Omental fat pad (tissue), 4 donors: ENCODE measurements at places on chromosomes 5 and 9.

GRCh38 chr5:109256486-109256885 is 153.3 kb downstream of the PJA2 start:
- DNase-seq: no peak

- DNase-seq: no peak
Observed at GRCh38 chr5:96247097-96247701, 185.8 kb downstream of the PCSK1 start.

GRCh38 chr5:88685591-88686541 is 197.1 kb downstream of the MEF2C start:
- no peak for DNase-seq

- DNase-seq: no peak
Observed at GRCh38 chr9:128825923-128826700, 3.5 kb downstream of the SPOUT1 start.

DNA sequence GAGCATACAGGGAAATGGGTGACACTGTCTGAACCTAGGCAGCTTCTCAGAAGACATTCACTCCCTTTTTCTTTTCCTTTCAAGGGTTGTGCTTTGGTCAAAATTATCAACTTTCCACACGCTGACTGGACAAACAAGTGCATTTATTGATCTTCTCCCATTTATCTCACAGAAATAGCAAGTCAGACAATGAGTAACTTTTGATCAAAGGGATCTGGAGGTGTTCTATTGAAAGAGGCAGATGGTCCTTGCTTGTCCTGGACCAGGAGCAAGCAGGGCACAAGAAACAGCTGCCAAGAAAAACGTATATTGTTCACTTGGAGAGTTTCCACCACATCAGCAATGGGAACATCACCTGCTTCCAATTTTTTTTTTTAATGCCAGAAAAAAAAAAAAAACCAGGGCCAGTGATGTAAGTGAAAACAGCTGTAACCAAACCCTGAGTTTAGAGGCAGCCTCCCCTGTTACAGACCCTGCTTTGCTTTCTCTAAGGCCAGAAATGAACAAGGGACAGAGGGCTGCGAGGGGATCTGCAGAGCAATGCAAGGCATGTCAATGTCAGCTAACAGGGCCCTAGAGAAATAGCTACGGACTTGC is 79.8 kb downstream of the NIPSNAP3B start:
- no peak for DNase-seq

- no peak for DNase-seq
Observed at GRCh38 chr5:75049456-75050351, 2.7 kb downstream of the GCNT4 start.

DNA sequence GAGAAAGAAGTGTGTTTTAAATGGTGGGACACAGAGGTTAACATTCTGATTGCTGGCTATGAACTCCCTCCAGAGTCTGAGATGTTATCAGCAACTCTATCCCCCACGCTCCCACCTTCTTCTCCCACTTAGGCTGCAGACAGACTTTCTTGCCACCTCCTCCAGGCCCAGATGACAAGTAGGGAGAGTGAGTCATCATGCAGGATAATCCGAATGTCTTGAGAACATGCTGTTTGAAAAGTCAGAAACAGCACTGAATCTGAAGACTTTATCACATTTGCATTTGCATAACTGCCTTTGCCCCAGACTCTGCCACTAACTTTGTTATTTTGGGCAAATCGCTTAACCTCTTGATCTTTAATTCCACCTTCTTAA is 139.8 kb downstream of the ESM1 start:
- no peak for DNase-seq

DNA sequence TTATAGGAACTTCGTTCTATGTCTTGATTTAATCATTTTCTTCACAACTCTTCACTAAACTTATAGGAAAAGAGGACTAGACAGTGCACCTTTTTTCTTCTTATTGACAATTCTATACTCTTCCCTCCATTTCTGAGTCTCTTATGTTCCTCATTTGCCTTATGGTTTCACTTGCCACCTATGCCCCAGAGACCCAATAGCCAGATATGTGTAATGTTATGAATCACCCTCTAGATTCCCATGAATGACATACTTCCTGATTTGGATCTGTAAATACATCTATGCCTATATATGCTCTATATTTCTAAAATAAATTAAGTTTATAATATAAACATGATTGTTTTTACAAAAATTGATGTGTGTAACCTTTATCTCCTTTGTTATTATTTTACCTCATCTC is 514.1 kb upstream of the MEF2C start:
- no peak for DNase-seq

- no peak for DNase-seq
Observed at GRCh38 chr5:180370861-180371641, 17.9 kb upstream of the GFPT2 start.
